ENCODE measurements at places on chromosomes 5 and 9. TPM values are rescaled to one million over a fixed set of nuclear protein-coding genes. Genes with fewer than 3 reads are reported as not detected.

DNA sequence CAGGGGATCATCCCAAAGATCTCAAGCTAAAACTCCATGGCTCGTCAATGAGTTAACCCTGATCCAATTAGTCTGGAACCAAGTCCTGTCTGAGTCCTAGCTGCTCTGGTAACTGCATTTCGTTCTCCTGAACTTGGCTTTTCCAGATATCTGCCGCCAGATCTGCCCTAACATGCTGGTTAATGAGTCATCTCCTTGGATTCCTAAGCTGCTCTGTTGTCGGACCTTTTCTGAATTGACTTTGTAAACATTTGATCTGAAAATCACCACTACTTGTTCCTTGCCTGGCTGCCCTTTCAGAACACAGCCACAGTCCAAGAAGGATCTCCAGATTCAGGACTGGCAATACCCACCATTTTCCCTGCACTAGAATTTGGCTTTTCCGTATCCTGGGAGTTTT, 473.0 kb downstream of the ZSWIM6 start:
- no peak for DNase-seq

The FAM200C gene
- polyA plus RNA-seq: 0.11 TPM

GRCh38 chr9:116087246-116087645, 66.3 kb upstream of the PAPPA start:
- DNase-seq: no peak

DNA sequence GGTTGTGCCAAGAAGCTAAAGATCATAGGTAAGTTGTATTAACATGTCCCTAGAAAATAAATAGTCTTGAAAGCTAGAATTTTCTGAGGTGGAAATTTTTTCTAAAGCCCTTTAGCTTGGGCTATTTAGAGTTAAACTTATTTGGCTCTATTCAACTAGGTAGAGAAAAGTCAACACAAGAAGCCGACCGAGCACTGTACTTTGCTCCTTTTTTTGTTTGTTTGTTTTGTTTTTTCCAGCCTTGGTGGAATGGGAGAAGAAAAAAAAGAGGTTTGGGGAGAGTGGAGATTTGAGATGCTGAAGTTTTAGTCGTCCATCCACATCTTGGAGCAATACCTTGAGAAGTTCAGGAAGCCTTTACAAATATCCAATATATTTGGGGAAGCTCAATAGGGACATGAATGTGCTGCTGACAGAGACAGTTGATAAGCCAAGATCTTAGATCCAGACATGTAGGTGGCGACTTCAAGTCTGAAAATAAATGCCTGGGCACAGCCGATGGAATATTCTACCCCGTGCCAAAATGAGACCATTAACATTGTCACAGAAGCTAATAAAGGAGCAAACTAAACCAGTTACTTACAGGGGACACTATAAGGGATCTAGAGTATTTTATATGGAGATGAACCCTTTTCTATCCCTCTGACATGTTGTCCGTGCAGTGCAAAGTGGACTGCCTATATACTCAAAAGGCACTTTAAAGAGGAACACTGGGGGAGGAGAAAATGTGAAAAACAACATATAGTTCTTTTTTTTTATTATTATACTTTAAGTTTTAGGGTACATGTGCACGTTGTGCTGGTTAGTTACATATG, 466.1 kb downstream of the PTPRD start:
- no peak for DNase-seq

The CBY3 gene
- polyA plus RNA-seq: not detected

GRCh38 chr9:113581865-113582697, 118.6 kb downstream of the RGS3 start:
- peak; percentile 85 for DNase-seq

GRCh38 chr9:126093771-126094170, 232.9 kb upstream of the MVB12B start:
- no peak for DNase-seq

DNA sequence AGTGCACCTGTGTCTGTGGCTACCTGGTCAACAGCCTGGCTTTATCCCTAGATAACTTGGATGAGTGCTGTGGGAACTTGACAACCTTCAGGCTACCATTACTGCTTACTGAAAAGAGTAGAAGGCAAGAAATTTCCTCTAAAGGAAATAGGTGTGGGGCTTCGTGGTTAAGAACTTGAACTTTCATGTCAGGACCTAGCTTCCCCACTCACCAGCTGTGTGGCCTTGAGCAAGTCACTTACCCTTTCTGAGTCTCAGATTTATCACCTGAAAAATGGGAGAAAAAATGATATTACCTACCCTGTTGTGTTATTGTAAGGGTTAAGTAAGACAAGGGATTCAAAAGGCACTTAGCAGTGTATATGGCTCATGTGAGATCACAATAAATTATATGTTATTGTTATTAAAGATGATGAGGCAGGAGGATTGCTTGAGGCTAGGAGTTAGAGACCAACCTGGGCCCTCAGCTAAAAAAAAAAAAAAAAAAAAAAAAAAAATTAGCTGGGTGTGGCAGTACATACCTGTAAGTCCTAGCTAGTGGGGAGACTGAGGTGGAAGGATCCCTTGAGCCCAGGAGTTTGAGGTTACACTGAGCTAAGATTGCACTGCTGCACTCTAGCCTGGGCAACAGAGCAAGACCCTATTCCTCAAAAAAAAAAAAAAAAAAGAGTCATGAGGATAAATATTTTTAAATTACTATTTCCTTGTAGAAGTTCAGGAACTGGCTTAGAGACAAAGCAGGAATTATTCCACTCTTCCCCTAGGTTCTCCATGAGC, 97.0 kb upstream of the SPRY4 start:
- DNase-seq: no peak

DNA sequence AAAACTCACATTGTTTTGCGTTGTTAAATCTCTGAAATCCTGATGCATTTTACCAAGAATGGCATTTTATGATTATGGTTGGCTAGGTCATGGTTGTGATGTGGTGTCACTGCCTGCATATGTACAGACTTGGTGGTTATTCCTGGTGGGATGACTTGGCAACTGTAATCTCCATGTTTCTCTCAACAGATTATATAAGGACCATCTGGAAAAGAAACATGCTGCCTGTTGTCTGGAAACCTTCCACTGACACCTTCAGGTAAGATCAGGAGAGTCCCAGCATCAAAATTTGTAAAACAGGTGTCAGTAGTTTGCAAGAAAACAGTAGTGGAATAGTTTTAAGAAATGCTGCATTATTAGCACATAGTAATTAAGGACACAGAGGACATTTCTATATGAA, 3.0 kb upstream of the ACER2 start:
- DNase-seq: no peak

DNA sequence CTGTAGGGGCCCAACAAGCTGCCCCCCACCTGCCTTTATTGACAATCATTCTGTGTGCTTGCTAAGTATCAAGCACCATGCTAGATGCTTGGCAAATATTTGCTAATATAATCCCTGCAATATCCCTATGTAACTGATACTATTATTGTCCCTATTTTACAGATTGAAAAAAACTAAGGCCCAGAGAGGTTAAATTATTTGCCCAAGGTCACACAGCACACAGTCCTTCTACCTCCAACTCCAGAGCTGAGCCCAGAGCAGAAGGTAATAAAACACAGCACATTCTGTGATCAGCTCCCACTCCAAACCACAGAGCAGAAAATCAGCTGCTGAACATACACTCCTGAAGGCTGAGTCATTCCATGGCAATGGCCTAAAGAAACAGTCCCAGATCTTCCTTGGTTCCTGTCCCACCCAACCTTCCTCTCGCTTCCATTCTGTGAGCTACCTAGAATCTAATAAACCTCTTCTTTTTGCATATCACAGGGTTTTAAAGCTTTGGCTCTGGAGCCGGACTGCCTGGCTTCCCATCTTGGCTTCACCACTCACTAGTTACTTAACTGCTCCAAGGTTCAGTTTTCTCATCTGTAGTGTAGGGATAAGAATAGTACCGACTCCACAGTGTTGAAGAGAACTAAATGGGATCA, 66.7 kb upstream of the ADRA1B start:
- no peak for DNase-seq

DNA sequence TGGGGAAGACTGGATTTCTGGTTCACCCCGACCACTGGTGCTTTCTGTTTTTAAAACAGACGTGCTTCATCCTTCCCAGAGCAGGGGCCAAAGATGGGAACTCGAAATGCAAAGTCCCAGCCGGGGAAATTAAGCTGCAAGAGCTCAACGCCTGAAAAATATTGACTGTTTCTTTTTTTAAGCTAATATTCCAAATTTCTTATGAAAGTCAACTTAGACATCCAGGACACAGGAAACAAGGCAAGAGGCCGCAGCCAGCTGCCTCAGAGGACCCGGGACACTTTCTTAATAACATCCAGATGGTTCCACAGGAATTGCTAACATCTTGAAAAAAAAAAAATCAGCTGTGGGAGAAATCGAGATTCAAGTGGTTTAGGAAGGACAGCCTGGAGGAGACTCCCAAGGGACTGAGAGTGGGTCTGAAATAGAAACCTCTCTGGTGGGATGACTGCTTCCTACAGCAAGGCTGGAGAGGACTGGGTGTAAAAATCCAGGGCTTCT, 144.9 kb downstream of the FGF1 start:
- DNase-seq: no peak

The NMUR2 gene
- not detected for polyA plus RNA-seq

- no peak for DNase-seq
These were observed 19.6 kb upstream of the CNOT6 start for GRCh38 chr5:180474569-180474968.

The TRUB2 gene
- 13.5 TPM for polyA plus RNA-seq

DNA sequence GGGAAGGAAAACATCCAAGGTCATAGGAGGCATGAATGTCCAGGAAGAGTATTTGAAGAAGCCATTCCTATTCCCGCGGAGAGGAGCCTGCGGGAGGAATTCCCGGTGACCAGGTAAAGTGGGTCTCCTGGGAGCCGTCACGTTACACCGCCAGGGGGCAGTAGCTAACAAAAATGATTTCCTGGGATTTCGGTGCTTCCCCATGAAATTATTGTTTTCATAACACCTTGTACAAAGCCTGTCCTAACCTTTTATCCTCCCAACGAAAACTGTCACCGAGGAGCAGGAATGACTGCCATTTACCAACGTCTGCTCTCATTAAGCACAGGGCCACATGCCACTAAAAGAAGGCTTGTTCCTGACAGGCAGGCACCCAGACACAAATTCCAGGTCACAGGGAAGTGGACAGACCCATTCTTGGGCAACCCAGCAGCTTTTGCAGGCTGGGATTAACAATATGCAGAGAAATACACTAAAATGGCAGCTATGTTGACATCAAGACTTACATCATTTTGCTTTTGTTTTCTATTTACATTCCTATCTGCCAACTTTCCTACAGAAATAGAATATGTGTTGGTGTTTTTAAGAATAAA, 41.2 kb upstream of the CTSL start:
- no peak for DNase-seq

The PIP5K1B gene
- polyA plus RNA-seq: 0.18 TPM

GRCh38 chr5:7394889-7395431, 978 bp upstream of the ADCY2 start:
- DNase-seq: no peak

- no peak for DNase-seq
These were observed 15.1 kb upstream of the CARTPT start for GRCh38 chr5:71703941-71704340.

DNA sequence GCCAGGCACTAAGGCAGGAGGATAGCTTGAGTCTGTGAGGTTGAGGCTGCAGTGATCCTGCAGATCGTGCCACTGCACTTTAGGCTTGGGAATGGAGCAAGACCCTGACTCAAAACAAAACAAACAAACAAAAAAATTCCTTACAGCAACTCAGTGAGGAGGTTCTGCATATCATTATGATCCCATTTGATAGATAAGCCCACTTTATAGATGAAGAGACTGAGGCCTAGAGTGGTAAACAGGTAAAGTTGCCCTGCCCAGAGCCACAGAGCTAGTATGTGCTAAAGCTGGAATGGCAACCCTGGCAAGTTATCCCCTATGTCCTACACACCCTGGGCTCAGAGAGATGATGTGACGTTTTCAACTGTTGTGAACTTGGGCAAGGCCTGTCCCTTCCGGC, 7.2 kb downstream of the AIF1L start:
- DNase-seq: no peak

GRCh38 chr5:122704247-122705036, 70.4 kb upstream of the SNX2 start:
- peak; percentile 20 for DNase-seq

DNA sequence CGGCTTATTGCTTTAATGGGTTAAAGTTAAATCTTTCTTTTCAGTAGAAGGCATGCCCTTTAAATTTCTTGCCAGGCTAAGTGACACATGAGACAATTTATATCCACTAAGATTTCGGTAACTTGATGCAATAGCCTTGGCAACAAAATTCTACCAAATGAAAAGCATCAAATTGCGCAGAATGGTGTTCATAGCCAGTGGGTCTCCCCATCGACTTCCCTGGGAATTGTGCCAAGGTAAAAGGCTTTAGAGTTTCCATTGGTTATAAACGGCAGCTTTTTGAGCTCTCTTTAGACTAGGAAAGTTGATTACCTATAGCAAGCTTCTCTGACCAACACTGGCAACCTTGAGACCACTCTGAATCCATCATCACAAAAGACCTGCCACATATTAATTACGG, 358.4 kb downstream of the ARRDC3 start:
- DNase-seq: no peak

The RNF224 gene
- not detected for polyA plus RNA-seq

DNA sequence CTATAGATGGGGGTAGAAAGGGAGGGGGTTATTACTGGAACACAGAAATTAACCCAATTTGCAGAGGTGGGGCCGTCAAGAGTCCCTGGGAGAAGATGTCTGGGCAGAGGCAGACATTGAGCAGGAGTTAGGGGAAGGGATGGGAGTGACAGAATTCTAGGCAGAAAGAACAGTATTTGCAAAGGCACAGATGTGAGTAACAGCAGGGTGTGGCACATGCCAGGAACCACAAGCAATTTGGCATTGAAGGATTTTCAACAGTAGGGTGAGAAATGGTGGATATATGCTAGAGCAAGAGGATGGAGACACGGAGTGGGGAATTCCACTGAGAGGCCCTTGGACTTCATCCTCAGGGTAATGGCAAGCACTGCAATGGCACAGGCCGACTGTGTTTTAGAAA, 71.6 kb upstream of the FRRS1L start:
- no peak for DNase-seq

DNA sequence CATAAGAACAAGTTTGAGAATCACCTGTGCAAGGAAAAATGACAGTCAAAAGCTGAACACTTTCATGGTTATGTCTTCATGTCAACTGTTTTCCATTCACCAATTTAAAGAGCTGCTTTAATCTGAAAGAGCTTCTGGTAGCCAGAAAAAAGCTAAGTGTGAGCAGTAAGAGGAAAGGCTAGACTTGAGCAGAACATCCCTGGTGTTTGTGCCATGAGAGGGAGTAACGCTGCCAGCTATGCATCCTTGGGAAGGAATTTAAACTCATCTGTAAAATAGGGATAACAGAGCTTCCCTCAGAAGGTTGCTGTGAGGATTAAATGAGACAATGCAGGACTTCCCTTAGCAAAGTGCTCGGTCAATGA, 193.7 kb downstream of the MAPKAP1 start:
- DNase-seq: no peak

The C9orf153 gene
- not detected for polyA plus RNA-seq

GRCh38 chr5:172911976-172912375, 47.2 kb upstream of the RPL26L1 start:
- DNase-seq: no peak
